ENCODE measurements at places on chromosomes 16 and 17. TPM values are rescaled to one million over a fixed set of nuclear protein-coding genes. Genes with fewer than 3 reads are reported as not detected.
A peak's percentile ranks its signal among the peaks of the same experiment; 100 is the strongest.

GRCh38 chr16:58051821-58052603 is 26.5 kb downstream of the MMP15 start:
- H3K4me1 ChIP-seq: no peaks in the 10 kb centered on the region
- H3K27me3 ChIP-seq: no peaks in the 10 kb centered on the region
- H3K36me3 ChIP-seq: no peaks in the 10 kb centered on the region
- DNase-seq: peak; percentile 27
- no peak overlapping the region for H3K27ac ChIP-seq
- H3K4me3 ChIP-seq: no peak overlapping the region

DNA sequence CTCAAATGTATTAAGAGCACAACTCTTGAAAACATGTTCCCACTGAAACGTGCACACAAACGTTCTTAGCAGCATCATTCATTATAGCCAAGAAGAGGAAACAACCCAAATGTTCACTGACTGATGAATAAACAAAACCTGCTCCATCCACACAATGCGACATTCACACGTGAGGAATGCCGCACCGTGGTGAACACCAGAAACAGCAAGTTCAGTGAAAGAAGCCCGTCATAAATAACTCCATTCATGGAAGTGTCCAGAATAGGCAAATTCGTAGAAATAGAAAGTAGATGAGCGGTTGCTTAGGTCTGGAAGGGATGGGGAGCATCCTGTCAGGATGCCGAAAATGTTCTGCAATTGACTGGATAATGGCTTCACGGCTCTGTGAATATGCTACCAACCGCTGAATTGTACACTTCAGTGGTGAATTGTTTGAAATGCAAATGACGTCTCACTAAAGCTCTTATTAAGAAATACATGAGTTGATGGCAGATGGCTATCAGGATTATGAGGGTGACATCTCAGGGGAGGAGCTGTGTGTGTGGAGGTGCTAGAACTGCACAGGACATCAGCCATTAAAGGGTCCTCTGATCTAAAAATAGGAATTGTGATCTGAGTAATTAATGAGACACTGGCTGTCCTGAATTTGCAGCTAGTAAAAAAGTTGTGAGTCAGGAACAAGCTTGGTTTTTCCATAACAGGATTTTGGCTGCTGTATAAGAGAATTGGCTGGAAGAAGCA is 771.0 kb downstream of the KCNJ18 start:
- H3K4me1 ChIP-seq: no peaks in the 10 kb centered on the region
- no peak overlapping the region for H3K27ac ChIP-seq
- DNase-seq: no peak
- no peak overlapping the region for H3K4me3 ChIP-seq
- H3K36me3 ChIP-seq: no peaks in the 10 kb centered on the region

DNA sequence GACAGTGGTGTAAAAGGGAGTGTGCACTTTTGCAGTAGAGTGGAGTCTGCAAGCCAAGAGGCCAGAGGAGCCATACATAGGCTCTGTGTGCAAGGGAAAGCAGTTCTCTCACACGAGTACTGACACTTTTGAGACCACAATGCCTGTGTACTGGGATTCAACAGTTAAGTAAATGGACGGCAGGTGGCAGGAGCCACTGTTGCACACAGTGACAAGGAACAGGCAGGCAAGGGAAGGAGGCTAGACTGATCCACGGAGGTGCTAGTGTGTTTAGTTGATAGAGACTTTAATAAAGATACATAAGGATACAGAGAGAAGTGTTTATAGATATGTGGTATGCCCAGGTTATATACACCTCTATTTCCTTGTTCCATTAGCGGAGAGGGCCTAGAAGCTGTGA is 67.0 kb downstream of the MPRIP start:
- H3K27me3 ChIP-seq: no peaks in the 10 kb centered on the region
- no peak overlapping the region for H3K27ac ChIP-seq
- no peak for DNase-seq
- no peak overlapping the region for H3K4me3 ChIP-seq
- H3K36me3 ChIP-seq: no peaks in the 10 kb centered on the region

DNA sequence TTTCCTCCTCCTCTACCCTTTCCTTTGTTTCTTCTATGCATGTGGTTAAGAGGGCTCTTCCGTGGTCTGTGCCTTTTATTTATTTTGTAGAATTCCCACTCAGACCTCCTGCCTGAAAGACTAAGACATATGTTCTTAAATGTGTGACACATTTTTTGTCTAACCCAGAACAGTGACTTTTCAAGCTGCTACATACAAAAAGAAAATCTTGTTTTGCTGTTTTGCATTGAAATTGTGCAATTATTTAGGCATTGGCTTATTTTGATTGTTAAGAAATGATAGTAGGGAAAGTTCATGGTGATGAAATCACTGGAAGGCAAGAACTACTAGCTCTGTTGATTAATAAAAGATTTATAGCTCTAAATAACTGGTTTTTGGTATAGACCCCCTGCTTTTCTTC is 76.8 kb downstream of the TUBD1 start:
- H3K4me3 ChIP-seq: no peak overlapping the region
- DNase-seq: no peak
- no peaks in the 10 kb centered on the region for H3K36me3 ChIP-seq
- no peak overlapping the region for H3K27ac ChIP-seq

SP6 gene
- polyA plus RNA-seq: 0.25 TPM
